ENCODE measurements at places on chromosomes 13 and 19.

DNA sequence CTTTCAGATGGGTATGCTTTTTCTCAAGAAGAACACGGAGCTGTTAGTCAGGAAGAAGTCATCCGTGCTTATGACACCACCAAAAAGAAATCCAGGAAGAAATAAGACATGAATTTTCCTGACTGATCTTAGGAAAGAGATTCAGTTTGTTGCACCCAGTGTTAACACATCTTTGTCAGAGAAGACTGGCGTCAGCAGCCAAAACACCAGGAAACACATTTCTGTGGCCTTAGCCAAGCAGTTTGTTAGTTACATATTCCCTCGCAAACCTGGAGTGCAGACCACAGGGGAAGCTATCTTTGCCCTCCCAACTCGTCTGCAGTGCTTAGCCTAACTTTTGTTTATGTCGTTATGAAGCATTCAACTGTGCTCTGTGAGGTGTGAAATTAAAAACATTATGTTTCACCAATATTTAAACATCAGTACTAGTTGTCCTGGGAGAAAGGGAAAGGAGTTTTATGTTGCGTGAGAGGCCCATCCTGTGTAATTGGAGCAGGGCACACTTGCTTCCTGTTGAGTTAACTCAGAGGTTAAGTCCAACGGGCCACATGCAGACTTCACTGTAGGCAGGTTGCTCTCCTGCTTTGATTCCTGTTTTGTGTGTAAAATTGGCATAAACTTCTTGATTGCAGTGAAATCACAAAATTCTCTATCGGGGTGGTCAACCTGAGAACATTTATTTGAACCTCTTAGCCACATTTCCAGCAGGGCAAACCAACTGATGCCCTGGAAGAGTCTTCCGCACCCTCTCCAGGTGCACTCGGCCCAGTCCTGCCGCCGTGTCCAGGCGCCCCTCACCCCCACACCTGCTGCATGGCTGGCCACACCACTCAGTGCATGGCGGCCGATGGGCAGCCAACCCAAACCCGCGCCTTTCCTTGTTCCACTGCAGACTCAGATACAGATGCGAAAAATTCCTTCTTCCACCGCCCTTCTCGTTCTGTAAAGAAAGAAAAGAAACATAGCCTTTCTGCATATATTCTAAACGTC is 31.6 kb downstream of the SHISA2 start:
- DNase-seq: no peak

GRCh38 chr19:16473875-16474392 is 2.2 kb upstream of the EPS15L1 start:
- peak; percentile 3 for DNase-seq

DNA sequence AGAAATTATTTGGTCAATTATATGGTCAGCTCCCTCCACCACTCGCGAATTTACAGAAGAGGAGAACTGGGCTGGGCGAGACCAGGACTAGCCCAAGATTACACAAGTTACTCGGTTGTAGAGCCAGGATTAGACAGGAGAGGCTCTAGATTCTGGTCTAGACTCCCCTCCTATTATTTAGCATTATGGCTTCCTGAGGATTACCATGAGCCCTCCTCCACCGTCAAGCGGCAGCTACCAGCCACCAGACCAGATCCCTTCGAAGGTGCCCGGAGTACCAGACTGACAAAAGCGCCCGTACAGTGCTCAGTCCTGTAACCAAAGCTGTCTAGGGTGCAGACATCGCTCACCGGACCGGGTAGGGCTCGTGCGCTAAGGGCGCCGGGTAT is 497 bp upstream of the MLNR start:
- no peak for DNase-seq

DNA sequence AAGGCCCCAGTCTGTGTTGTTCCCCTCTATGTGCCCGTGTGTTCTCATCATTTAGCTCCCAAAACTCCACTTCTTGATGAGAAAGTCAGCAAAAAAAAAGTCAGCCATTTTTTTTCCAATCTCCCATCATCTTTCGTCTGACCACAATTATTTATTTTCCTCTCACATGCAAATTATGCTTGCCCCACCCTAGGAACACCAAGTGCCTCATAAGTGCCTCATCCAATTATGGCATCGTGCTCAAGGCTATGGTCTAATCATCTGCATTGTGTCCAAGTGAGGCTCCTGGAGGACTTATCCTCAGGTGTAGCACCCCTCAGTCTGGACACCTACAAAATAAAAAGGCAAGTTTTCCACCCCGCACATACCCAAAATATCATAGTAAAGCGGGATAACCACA is 20.8 kb upstream of the IPO5 start:
- no peak for DNase-seq

DNA sequence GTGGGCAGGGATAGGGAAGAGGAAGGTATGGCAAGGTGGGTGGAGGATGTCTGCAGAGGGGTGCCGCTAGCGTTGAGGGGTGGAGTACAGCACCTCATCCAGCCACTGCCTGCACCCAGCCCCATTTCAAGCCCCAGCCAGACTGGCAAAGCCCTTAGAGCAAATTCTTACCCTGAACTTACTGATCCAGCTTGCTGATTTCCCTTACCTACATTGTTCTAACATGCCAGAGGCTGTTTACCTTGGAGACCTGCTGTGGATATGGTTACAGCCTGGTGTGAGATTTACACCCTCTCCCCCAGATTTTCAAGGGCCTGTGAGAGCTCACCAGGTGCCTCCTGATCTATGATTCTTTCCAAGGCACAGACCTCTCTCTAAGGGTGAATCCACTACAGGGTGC is 86.0 kb downstream of the ZNF726 start:
- DNase-seq: no peak

- no peak for DNase-seq
These were observed 163.6 kb downstream of the DIAPH3 start for GRCh38 chr13:60000081-60000480.

DNA sequence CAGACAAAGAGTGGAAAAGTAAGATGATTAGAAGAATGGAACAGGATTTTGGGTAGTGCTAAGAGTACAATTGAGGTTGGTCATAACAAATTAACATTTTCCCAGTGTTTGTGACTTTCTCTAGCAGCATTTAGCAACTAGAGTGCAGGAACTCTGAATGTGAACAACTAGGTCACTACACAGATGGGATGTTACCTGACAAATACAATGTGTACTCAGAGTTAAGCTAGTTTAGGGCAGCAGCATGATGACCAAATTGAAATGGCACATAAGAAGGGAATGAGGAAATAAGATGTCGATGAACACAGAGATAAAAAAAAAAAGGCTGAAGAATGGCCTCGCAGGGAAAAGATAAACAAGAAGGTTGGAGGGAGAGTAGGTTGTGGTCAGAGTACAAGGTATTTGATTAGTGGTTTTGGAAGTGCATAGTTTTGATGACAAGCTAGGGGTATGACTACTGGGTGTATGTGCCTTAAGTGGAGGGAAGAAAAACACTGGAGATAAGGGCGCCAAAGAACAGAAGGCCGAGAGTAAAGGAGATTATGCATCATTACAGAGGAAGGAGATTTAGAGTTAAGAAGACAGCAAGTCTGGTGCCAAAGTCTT is 381.1 kb downstream of the FGF14 start:
- no peak for DNase-seq

DNA sequence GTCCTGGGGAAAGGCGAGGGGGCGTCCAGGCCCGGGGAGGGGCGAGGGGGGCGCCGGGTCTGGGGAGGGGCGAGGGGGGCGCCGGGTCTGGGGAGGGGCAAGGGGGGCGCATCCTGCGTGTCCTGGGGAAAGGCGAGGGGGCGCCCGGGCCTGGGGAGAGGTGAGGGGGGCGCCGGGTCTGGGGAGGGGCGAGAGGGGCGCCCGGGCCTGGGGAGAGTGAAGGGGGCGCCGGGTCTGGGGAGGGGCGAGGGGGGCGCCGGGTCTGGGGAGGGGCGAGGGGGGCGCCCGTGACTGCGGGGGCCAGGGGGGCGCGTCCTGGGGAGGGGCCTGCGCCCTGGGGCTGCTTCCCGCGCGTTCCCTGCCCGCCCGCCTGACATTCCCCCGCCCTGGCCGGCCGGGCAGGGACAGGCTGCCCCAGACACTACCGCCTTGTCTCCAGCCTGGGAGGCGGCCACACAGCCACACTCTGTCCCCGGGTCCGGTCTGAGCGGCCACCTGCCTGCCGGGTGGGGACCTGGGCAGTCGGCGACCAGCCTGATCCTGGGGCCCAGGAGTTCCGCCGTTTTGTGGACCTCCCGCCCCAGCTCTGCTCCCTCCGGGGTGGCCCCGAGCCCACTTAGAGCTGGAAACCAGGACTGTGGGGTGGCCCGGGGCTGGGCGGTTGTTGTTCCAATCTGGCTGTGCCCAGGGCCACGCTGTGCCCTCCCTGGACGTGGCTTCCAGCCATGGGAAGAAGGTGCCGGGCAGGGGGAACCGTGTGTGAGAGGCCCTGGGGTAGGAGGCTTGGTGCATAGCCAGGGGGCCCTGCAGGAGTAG is 11.8 kb downstream of the PALM start:
- DNase-seq: no peak

- DNase-seq: no peak
These were observed 576 bp upstream of the MZF1 start for GRCh38 chr19:58573658-58574164.

DNA sequence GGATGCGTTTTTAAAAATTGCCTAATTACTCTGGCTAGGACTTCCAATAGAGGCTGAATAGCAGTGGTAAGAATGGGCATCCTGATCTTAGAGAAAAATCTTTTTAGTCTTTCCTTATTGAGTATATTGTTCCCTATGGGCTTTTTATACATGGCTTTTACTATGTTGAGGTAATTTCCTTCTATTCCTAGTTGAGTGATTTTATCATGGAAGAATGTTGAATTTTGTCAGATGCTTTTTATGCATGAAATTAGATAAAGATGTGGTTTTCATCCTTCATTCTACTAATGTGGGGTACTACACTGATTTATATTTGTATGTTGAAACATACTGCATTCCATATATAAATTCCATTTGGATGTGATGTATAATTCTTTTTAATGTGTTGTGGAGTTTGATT is 2673.8 kb downstream of the PCDH9 start:
- DNase-seq: no peak

GRCh38 chr19:33459222-33460090 is 62.1 kb downstream of the PEPD start:
- DNase-seq: no peak

DNA sequence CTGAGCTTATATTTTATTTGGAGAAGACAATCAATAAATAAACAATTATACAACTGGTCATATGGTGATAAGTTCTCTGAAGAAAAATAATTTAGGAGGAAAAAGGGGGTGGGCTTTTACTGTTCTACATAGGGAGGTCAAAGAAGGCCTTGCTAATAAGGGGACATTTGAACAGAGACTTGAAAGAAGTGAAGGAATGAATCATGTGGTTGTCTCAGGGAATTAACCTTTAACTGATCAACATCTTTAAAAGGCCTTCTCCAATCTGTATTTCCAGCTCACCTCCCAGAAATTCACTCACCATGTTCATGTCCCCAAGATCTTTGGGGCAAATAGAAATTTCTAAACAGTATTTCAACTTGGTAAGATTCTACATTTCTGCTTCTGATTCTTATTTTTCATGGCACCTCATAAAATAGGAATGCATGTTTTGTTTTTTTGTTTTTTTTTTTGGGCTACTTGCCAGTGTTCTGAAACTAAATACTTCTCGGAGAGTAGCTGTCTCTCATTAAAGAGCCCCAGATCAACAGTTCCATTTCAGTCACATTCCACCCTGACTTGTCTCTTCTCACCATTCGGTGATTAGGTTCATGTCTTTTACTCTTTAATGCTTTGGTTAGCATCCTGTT is 19.2 kb upstream of the LPAR6 start:
- DNase-seq: no peak

DNA sequence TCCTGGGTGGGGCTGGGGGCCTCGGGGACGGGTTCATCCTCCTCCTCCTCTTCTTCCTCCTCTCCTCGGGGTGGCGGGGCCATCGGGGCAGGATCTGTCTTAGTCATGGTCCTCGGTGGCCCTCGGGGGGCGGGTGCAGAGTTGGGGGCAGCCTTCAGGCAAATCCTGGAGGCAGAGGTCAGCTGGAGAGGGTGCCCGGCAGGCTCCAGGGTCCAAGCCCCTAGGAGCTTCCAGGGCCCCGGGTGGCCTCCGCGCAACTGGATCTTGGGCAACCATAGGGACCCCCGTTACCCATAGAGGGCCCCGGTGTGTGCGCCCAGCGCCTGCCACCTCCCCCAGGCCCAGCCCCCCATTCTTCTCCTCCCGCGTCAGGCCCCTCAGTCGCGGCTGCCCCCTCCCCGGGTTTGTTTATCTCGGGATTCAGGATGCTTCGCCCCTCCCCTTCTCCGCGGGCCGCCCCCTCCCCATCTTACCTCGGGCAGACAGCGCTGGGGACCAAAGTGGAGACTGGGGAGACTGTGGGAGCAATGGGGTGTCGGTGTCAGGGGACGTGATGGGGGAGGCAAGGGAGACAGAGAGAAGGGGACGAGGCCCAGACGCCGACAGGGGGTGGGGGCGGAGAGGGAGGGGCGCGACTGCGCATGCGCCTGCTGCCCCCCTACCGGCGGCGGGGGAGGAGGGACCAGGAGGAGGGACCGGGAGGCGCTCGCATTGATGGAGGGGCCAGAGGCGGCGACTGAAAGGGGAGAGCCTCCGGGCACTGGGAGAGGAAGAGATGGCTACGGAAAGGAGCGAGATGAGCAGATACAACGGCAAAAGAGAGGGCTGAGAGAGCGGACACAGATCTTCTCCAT is at the start of gene CLIP3:
Gene CLIP3, minus strand, starts transcription at position 623 of the 854 bp plus-strand sequence. Its CDS starts 516 bp downstream, at position 107.
- peak; percentile 55 for DNase-seq

DNA sequence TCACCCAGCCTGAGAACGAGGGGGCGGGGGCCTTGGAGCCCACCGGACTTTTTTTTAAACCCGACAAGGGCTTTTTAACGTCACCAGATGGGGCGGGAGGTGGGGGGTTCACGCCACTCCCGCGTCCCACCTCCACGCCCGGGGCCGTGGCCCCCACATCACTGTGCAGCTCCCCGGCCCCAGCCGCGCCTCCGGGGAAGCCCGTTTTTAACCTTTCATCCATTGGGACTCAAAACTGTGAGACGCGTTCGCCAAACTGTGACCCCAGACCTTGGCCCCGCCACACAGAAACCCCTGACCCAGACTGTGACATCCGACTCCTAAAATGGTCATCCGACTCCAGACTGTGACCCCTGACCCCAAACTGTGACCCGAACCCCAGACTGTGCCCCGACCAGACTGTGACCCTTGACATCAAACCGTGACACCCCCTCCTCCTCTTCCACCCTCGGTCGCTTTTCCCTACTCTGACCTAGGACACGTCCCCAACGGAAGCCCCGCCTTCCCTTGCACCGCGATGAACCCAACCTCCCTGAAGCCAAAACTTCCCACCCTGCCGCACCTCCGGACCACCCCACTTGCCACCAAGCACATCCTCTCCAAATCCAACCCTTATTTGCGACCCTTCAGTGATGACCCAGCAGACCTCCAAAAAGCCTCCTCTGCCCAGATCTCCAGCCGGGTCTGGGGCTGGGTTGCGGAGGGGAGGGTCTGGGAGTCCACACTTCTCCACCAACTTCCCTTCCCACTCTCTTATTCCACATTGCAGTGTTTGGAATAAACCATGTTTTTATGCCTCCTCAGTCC is 1.5 kb upstream of the GRWD1 start:
- no peak for DNase-seq

All from NCI-H1092 treated with DMSO at 0.1 percent for 48 hours (cell line).